ENCODE measurements at places on chromosomes 12 and 14.

- DNase-seq: peak; percentile 18
Observed at GRCh38 chr12:58148405-58148804, 207.0 kb downstream of the ATP23 start.

DNA sequence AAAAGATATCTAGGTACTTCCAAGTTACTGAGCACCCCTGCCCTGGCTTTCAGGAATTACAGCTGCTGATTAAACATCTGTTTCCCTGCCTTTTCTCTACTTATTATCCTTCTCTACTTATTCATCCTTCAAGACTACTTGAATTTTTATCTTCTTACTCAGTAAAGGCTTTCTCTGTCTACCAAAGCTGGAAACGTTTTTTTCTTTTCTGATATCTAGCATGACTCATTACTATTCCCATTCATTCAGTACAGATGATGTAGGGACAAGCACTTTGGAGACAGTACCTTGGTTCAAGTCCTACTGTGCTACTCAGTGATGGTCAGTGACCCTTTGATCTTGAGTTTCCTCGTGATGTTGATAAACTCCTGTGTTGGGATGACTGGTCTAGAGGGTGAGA, 848.7 kb downstream of the NRXN3 start:
- no peak for DNase-seq

DNA sequence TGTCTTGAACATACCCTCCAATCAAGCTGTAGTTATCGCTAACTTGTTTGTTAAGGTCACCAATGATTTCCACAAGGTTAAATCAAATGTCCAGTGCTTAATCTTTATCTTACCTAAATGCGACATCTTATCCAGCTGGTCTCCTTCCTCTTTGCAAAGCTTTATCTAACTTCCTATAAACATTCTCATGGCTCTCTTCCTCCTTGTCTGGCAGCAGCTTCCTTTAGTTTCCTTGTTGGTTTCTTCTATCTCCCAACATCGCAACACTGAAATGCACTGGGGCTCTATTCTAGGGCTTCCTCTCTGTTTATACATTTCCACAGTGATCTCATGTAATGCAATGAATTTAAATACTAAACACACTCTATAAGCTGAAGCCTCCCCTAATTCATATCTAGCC, 28.7 kb downstream of the UBE2N start:
- DNase-seq: no peak

GRCh38 chr12:9103050-9103849, 12.5 kb downstream of the A2M start:
- DNase-seq: no peak

GRCh38 chr14:63009495-63009894, 35.8 kb downstream of the KCNH5 start:
- no peak for DNase-seq

DNA sequence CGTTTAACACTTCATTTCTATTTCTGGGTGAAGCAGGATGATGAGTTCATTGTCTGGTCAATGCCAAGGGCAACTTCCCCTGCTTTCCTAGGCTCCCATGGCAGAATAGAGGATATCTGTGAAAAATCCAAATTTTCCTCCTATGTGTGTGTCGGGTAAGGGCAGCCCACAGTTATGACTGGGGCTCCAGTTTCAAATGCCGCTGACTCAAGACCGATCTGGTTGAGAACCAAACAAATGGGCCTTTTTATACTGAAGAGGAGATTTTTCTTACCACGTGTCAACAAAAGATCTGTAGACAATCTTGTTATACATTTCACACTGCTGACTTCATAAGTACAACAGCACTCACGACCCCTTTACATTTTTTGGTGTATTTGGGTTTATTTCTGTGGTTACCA, 120.8 kb downstream of the CHST11 start:
- no peak for DNase-seq

- no peak for DNase-seq
Observed at GRCh38 chr14:37819155-37820015, 224.0 kb downstream of the TTC6 start.

- DNase-seq: no peak
Observed at GRCh38 chr14:82420871-82421270, 887.2 kb upstream of the SEL1L start.

DNA sequence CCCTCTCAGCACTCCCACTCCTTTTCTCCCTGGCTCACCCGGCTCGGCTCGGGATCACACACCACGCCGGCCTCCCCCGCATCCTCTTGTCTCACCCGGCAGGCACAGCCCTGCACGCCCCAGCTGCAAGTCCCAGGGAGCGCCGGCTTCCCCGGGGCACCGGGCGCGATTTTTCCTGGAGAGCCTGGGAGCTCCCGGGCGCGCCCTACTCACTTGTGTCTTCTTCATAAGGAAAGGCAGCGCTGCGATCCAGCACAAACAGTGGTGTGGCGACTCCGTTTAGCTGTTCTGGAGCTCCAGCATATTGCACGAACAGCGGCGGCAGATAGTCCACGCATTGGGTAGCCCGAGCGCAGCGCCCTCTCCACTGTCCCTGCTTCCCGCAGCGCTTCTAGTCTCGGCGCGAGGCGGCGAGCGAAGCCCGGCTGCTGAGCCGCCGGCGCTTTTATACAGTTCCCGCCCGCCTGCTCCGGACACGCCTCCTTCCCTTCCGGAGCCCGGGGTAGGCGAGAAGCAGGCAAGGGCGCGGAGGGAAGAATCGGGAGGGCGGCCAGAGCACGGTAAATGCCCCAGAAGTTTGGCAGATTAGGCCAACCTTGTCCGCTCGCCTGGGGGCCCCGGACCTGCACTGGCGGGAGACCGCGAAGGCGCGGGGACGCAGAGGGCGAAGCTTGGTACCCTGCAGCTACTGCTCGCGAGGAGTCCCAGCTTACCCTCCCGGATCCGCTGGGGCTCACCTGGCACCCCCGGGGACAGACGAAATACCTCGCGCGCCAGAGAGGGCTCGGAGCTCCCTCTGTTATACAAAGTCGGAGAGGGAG, at the start of gene KITLG:
Gene KITLG (minus strand): TSS at position 421 of the 821 bp plus-strand sequence. CDS start 193 bp downstream, at position 228.
- peak; percentile 53 for DNase-seq

DNA sequence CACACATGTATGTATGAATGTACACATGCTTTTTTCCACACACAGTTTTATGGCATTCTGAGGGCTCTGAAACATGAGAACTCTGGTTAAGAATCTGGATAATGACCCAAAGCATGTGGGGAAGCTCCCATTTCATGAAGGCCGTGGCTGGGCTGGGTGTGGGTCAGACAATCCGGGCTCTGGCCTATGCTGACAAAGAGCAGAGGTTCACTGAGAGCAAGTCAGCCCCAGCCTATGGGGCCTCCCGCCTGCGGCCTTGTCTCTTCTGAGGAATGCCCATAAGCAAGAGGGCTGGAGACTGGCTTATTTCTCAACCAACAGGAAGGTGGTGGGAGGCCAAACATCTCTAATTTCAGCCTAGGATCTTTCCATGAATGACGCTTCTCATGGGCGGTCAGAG, 8.5 kb downstream of the MYH6 start:
- no peak for DNase-seq

DNA sequence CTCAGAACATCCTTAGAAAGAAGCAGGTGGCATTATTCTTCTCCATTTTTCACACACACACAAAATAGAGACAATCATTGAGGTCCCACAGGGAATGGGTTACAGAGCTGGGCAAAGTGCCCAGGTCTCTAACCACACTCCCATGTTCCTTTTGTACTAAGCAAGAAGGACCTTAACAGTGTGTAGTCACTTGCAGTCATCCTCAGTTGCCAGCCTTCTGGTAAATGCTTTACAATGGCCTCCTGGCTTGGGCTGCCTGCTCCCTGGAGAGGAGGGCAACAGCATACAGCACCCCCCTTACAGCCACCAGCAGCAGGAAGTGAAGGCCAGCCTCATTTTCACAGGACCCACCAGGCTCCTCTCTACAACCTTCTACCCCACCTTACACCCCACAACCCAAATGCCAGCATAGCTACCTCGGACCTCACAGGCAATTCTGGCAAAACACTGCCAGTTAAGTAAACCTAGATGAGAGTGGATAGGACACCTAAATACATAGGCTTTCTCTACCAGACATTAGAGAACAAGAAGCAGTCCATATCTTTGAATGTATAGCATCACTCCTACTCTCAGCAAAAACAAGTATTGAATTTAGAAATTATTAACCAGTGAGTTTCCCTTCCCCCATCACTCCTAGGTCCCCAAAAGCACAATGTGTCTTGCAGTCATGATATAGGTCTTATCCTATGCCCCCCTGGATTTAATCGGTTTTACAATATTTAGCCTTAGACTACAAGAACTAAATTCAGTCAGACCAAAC, 88.1 kb downstream of the PPP2R5E start:
- no peak for DNase-seq

DNA sequence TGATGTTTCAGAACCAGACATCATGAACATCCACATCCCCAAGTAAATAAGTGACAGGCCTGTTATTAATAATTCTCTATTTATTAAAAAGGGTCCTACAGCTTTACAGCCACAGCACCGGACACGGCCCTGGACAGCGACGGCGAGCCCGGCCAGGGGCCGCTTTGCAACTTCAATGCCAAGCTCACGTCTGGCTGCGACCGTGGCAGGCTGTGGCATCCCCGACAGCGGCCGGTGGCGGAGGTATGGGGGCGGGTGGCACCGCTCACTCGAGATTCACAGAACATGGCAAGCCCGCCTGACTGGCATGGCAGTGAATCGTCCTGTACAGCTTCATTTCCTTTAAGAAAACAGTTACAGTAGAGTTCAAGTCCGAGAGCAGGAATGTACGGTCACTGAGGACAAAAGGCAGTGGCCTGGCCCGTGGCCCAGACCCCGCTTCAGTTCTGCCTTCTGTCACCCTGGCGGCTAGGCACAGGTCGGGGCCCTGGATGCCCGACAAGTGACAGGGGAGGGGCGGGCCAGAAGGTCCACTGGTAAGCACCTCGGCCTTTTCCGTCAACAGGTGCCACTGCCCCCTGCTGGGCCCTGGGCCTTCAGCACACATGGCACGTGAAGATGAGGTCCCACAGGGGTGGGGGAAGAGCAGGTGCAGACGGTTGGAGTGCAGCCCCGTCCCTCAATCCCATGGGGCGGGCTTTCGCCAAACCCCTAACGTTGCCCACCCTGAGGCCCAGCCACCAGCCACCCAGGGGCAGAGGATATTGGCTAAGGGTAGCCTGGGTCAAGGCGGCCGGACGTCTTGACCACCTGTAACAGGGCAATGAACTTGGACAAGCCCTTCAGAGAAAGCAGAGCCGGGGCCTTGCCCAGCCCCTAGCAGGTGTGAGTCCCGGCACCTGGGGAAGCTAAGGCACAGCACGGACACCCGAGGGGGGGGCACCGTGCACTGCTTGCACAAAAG, 30.3 kb downstream of the HIP1R start:
- no peak for DNase-seq

- DNase-seq: no peak
Observed at GRCh38 chr12:132689227-132689626, 1.8 kb downstream of the PXMP2 start.

- DNase-seq: no peak
Observed at GRCh38 chr12:33560653-33561208, 121.1 kb upstream of the SYT10 start.

DNA sequence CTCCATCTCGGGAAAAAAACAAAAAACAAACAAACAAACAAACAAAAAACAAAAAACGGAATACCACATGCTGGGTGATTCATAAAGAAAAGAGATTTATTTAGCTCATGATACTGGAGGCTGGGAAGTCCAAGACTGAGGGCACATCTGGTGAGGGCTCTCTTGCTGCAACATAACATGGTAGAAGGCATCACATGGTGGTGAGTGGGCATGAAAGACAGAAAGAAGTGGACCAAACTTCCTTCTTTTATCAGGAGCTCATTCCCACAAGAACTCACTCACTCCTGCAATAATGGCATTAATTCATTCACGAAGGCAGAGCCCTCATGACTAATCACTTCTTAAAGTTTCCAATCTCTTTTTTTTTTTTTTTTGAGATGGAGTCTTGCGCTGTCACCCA, 8.0 kb upstream of the LGMN start:
- DNase-seq: no peak

GRCh38 chr14:92451245-92451644, 62.3 kb upstream of the RIN3 start:
- DNase-seq: no peak

DNA sequence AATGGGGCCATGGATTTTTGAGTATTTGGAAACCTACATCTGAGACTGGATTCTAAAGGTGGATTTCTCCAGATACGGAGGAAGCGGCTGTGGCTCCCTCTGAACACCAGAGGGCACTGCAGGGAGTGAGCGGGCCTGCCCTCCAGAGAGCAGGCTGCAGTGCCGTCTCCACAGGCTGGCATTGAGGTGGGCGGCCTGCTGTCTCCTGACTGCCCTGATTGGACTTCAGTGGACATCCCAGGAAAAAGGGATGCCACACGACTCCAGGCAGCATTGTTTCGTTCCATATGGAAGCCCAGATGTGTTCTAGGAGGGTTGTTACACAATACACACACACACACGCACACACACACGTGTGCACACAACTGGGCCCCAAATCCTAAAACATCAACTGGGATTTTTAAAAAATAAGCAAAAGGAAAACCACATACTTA, 20.9 kb upstream of the ANO2 start:
- peak; percentile 7 for DNase-seq

DNA sequence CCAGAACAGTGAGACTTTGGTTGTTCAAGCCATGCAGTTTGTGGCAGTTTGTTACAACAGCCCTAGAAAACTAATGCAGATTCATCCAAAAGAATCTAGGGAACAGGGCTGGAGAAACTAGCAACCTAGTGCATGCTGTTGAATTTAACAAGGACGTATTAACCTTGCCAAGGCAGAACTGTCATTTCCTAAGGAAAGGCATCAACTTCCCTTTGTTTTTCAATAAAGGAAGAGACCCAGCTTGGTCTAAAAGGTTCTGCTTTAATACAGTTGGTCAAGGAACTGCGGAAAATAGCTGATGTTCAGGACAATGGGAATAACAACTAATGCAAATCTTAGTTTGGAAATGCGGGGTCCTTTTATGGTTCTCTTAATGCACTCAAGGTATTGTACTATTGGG, 11.5 kb downstream of the AK7 start:
- no peak for DNase-seq

DNA sequence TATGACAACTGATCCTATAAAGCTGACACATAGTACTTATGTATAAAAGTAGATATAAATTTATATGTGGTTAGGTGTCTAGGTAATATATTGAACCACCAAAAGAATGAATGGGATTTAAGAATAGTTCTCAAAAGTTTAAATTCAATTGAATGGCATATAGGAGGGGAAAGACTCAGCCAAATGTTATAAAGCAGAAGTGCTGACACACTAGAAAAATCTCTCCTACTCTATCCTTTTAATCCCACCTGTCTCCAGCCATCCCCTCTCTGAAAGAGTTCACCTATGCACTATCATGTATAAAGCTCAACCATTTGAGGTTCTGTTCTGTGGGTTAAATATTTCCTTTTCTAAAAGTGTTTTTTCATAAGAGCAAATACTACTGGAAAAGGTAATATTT, 400.7 kb downstream of the SOX5 start:
- DNase-seq: no peak

- no peak for DNase-seq
Observed at GRCh38 chr12:89769483-89769818, 60.8 kb upstream of the ATP2B1 start.

GRCh38 chr12:54719691-54720090, 71.5 kb upstream of the DCD start:
- no peak for DNase-seq

DNA sequence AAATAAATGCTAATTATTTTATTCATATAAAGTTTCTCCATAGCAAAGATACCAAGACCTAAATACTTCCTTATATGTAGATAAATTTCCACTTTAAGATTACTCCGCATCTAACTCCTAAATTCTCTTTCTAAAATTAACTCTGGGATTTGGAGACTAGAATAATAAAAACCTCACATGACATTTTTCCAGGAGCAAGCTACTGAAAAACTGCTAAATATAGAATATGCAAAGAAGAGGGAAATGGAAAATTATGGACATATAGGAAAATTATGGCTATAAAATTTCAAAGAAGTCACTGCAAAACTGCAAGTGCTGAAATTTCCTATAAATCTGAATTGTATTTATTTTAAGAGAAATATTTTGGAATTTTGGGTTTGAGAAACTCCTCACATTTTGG, 186.2 kb downstream of the DUSP6 start:
- DNase-seq: no peak
